ENCODE measurements at places on chromosomes 6 and 20.

DNA sequence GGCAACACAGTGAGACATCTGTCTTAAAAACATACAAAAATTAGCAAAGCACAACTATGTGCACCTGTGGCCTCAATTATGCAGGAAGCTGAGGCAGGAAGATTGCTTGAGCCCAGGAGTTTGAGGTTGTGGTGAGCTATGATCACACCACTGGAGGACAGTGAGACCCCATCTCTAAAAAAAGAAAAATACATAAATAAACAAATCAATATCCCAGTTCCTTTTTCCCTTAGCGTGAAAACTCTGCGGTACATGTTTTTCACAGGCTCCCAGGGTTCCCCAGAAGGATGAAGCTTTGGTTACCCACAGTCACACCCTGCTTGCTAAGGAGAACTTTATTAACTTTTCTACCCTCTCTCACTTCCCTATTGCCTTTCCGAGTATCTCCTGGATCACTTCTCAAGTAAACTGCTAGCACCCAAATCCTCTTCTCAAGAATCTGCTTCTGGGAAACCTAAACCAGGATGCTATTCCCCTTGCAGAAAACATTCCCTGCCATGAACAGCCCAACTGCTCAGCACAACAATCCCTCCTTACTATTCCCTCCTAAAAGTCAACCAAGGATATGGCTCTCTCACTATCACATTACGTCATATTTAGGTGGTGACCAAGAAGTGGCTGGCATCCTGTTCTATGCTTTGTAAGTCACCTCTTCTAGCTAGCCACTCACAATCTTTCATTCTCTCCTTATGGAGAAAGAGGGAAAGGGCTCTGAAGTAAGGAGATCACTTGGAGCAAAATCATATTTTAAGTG lies 122.4 kb downstream of the IPCEF1 start:
- no peak for DNase-seq

DNA sequence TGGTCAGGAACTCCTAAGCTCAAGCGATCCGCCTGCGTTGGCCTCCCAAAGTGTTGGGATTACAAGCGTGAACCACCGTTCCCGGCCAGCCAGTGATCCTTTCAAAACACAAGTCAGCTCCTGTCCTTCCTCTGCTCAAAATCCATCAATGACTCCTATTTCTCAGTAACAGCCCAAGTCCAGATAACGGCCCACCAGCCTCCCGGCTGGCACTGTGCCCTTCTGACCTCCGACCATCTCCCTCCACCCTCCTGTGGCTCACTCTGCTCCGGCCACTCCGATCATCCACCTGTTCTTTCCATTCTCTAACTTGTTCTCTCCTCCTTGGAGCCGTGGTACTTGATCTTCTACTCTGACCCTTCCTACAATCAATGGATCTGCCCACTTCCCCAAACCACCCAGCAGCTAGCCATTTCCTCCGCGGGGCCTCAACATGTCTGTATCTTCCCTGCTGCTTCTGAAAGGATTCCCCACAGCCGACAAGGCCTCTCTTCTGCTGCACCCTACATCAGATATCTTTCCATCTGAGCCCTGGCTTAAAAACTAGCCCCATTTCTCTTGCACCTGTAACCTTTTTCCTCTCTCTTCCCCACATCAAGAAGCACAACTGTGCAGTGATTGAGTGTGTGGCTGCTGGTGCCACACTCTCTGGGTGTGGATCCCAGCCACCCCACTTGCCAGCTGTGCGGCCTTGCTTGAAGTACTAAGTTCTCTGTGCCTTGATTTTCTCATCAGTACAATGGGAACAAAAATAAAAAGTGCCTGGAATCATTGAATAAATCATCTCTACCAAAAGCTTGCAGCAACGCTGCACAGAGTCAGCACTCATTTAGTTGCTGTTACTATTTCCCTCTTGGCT lies 6.1 kb upstream of the ZMYND8 start:
- no peak for DNase-seq

GRCh38 chr6:113668641-113669408 lies 188.3 kb upstream of the MARCKS start:
- no peak for DNase-seq

- DNase-seq = no peak
Observed at GRCh38 chr20:35709259-35709658, 10.1 kb downstream of the ROMO1 start.

- no peak for DNase-seq
Observed at GRCh38 chr6:15287670-15288375, 42.0 kb downstream of the JARID2 start.

- DNase-seq = no peak
Observed at GRCh38 chr6:82371799-82372546, 8.4 kb downstream of the TPBG start.

GRCh38 chr20:19813846-19814640 lies 56.0 kb downstream of the RIN2 start:
- no peak for DNase-seq

GRCh38 chr6:68575765-68576439 lies 59.2 kb upstream of the ADGRB3 start:
- DNase-seq = peak; percentile 82

GRCh38 chr6:79731471-79731870 lies 100.3 kb downstream of the SH3BGRL2 start:
- no peak for DNase-seq

DNA sequence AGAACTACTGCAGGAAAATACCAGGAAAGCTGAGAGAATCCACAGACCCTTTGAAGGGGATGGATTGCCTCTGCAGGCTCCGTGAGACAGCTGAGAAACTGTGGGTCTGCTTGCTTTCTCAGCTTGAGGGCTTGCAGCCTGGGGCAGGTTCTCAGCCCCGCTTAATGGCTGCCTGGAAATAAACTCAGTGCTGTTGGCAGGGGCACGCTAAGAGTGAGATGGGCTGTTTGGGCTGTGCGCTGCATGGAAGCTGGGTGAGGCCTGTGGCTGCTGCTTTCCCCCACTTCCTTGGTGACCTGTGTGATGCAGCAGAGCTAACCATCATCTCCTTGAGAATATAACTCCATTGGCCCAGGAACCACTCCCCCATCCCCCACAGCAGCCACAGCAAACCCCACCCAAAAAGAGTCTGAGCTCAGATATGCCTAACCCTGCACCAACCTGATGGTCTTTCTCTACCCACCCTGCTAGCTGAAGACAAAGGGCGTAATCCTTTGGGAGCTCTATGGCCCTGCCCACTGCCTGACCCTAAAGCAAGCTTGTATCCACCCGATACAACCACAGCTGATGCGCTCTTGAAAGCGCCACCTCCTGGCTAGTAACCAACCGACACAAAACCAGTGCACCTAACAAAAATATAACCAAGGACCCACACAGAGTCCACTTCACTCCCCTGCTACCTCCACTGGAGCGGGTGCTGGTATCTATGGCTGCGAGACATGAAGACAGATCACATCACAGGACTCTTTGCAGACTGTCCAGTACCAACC lies 800.6 kb upstream of the MAP3K7 start:
- DNase-seq = no peak

DNA sequence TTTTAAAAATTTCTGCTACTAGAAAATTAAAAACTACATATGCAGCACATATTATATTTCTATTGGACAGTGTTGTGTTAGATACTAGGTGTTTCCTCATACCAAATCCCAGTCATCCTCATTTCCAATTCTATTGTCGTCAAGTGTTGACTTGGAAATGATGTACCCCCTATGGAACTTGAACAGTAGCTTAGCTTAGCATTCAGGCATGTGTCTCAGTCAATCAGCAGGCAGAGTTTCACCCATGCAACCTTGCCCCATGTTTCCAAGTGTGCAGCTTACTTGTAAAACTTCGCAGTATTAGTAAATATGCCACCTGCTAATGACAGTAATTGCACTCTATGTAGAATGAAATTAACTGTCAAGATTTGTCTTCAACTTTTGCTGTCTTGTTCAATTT lies 59.5 kb downstream of the SAMD3 start:
- DNase-seq = no peak

DNA sequence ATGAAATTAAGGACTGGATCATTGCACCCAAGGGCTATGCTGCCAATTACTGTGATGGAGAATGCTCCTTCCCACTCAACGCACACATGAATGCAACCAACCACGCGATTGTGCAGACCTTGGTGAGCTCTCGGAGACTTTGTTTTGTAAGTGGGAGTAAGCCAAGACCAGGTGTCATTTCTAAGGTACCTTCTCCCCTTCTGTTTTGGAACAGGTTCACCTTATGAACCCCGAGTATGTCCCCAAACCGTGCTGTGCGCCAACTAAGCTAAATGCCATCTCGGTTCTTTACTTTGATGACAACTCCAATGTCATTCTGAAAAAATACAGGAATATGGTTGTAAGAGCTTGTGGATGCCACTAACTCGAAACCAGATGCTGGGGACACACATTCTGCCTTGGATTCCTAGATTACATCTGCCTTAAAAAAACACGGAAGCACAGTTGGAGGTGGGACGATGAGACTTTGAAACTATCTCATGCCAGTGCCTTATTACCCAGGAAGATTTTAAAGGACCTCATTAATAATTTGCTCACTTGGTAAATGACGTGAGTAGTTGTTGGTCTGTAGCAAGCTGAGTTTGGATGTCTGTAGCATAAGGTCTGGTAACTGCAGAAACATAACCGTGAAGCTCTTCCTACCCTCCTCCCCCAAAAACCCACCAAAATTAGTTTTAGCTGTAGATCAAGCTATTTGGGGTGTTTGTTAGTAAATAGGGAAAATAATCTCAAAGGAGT lies 30.4 kb downstream of the TXNDC5 start:
- no peak for DNase-seq

- DNase-seq = no peak
Observed at GRCh38 chr6:119908157-119908556, 558.6 kb upstream of the MAN1A1 start.

GRCh38 chr6:2676048-2676447 lies 74.7 kb downstream of the MYLK4 start:
- no peak for DNase-seq

DNA sequence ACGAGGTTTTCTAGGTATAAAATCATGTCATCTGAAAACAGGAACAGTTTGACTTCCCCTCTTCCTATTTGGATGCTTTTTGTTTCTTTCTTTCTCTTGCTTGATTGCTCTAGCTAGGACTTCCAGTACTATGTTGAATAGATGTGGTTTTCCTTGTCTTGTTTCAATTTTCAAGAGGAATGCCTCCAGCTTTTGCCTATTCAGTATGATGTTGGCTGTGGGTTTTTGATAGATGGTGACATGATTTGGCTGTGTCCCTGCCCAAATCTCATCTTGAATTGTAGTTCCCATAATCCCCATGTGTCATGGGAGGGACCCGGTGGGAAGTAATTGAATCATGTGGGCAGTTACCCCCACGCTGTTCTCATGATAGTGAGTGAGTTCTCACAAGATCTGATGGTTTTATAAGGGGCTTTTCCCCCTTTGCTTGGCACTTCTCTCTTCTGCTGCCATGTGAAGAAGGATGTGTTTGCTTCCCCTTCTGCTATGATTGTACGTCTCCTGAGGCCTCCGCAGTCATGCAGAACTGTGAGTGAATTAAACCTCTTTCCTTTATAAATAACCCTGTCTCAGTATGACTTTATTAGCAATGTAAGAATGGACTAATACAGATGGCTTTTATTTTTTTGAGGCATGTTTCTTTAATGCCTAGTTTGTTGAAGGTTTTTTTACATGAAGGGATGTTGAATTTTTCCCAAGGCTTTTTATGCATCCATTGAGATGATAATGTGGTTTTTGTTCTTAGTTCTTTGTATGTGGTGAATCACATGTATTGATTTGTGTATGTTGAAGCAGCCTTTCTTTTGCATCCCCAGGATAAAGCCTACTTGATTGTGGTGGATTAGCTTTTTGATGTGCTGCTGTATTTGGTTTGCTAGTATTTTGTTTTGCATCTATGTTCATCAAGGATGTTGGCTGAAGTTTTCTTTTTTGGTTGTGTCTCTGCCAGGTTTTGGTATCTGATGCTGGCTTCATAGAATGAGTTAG lies 239.1 kb downstream of the THBS2 start:
- DNase-seq = no peak
